Retinal pigment epithelial cell (primary cell): ENCODE measurements at places on chromosomes 12 and 14.

- DNase-seq = no peak
These were observed 150.0 kb upstream of the RMST start for GRCh38 chr12:97312570-97313135.

- DNase-seq = no peak
These were observed 4.5 kb downstream of the OR10AD1 start for GRCh38 chr12:48198672-48198971.

DNA sequence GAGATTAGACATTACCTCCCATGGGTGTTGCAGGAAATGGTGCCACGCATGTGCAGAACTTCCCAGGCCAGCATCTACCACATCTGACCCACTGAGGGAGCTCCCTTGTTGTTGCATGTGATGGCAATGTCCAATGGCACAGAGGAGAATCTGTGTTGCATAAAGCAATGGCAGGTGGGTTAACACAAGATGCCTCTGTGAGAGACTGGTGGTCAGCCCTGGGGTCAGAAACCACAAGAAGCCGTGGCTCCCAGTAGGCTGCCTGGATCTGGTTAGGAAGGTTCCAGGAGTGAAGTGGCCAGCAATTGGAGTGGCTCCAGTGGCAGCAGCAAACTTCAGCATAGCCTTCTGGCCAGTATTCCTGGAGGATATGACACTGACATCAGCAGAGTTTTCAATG is 65.9 kb upstream of the HMGA2 start:
- DNase-seq = no peak

- no peak for DNase-seq
These were observed 363.1 kb upstream of the OR4E1 start for GRCh38 chr14:22036541-22037239.

GRCh38 chr12:54371328-54372112 is 7.2 kb upstream of the GPR84 start:
- DNase-seq = no peak

DNA sequence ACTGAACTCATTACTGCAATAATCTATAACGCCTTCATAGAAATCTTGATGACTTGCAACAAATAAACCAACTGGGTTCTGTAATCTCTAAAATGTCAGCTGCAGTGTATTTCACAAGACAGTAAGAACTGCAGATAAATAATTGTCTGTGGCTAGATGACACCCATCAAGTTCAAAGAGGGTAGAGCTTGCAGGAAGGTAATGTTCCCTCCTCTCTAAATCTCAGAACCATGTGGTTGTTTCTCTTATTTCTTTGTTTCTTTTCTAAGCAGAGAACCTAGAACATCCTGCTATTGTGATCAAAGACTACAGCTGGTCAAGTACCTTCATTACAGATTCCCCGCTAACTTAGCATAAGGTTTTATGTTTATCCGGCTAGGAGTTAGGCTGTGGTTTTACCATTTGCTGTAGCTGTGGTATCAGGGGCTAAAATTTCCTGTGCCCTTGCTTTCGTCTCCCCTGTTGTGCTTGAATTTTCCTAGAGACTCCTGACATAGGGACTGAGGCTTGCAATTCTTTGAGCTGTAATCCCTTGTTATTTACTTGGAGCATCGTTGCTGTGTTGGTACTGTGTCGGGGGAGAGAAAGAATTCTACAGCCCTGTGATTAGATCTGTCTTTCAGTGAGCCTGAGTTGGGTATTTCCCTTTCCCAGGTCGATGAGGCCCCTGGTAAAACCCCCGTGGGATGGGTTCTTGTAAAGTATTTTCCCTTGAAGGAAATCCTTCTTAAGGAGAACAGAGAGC is 253.1 kb upstream of the BTG1 start:
- no peak for DNase-seq

DNA sequence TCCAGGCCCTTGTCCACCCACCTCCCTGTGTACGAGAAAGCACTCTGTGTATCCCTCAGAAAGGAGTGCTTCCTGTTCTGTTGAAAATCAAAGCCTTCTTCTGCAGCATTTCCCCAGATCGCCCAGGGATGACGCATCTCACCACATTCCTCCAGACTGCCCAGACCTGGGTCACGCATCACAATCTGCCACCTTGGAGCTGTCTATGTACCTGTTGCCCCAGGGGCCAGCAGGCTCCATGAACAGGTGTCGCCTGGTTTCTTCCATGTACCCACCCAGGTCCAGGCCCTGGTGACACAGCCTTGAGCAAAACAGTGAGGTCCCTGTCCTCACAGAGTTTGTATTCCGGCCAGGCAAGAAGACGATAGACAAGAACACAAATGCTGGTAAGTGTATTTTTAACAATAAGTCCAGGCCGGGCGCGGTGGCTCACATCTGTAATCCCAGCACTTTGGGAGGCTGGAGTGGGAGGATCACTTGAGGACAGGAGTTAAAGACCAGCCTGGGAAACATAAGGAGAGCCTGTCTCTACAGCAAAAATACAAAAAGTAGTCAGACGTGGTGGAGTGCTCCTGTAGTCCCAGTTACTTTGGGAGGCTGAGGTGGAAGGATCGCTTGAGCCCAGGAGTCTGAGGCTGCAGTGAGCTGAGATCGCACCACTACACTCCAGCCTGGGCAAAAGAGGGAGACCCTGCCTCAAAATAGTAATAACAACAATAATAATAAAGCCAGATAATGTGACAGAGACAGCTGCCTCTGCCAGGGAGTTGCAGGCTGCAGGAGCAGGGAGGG is 6.8 kb upstream of the PPP1R13B start:
- DNase-seq = no peak

DNA sequence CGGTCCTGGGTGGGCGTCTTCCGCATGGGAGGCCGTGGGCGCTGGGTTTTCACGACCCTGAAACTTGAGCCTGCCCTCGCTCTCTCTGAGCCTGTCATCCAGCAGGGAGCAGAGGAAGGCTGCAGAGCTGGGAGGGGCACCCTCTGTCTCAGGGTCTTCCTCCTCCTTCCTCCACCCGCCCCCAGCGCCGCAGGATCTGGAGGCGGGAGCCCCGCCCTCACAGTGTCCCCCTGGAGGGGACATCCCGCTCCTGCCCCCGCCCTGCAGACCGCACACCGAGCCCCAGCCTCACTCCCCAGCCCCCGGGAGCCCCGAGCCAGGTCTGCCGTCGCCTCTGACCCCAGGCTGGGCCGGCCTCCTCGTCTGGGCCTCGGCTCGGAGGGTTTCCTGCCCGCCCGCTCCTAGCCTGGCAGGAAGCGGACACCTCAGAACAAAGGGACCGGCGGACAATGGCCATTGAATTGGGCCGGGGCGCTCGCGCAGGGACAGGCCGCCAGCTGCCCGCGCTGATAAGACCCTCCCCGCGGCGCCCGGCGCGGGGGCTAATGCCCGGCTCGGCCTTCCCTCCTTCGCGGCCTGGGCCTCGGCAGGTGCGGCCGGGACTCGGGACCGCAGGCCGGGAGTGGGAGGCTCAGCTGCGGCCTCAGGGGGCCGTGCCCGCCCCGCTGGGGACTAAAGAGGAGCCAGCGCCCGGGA is 15.3 kb upstream of the NUDT14 start:
- no peak for DNase-seq

- DNase-seq = no peak
These were observed 161.3 kb upstream of the TMCC3 start for GRCh38 chr12:94811611-94812010.

GRCh38 chr12:1692895-1693610 is 2.2 kb downstream of the ADIPOR2 start:
- DNase-seq = no peak

DNA sequence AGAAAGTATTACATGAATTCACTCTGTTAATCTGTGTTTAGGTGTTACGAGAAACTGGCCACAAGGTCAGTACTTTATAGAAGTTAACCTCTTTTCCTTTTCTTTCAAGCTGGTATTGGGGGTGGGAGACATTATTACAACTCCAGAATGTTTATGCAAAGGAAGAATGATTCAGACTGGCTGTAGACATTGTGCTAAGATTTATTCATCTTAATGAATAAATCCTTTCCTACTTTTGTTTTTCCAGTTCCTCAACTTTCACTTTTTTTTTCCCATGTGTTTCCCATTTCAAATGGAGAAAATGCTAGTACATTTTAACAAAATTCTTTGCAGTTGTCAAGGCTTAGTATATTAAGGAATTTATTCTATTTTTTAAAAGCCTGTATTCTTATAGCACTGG is 1.3 kb downstream of the OTOGL start:
- DNase-seq = no peak

DNA sequence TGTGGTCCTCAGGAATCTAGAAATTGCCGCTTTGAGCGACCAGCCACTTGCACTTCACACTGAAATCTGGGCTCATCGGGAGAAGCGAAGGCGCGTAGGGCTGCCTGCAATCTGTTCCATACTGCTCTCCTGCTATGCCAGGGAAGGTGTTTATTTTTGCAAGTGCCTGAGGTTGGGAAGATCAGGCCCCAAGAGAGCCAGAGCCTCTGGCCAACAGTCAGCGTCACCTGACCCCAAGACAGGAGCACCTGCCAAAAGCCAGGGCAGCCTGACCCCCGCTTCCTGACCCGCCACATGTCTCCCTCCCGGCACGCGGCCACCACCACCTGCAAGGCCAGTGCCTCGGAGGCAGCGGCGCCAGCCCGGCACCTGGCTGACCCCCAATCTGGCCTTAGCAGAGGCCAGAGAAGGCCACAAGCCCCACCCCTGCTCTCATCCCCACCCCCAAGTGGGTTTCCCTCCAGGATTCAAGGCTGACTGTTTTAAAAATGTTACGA is 94.4 kb downstream of the CHGA start:
- no peak for DNase-seq

- no peak for DNase-seq
These were observed 54.3 kb downstream of the HMGA2 start for GRCh38 chr12:65878540-65878939.

DNA sequence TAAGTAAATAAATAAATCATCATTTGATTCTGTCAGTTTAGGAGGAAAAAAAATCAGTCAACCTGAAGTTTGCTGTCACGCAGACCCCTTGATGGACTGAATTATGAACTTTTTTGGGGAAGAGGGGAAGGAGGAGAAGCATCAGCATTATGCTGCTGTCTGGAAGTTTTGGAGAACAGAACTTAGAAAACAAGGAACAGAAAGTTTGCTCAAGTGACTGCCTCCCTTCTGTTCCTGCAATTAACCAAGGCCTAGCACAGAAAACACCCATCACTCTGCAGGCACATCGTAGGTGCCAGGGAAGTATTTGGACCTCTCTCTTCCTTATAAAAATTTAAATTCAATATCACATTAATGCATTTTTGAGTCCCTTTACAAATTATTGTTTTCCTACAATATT is 283.8 kb downstream of the VRK1 start:
- DNase-seq = no peak

DNA sequence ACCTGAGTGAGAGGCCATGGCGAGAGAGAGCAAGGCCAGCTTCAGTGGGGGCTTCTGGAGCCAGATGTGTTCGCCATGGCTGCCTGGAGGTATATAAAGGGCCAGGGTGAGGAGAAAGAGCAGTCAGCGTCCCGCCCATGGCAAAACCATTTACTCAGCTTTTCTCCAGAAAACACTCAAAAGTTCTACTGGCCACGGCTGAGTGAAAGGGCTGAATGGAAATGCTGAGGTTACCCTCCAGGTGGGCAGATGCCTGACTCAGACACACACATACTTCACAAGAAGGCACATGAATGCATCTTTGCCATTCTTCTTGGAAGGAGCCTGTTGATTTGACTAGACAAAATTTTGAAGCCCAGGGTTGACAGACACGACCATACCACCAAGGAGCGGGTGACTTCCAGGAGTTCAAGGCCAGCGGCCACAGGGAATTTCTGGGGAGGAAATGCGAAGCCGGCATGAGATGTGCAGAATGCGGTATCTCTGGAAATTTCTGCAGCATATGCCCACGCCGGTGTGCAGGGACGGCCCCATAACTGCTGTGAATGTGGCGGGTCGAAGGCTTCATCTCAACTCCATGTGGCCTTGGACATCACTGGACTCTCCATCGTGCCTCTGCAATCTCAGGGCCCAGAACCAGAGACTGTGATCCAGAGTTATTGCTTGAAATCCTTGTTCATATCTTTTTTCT is at the start of gene IL31:
Gene IL31 (minus strand): TSS at position 67 of the 691 bp plus-strand sequence. CDS start 49 bp downstream, at position 18.
- no peak for DNase-seq

DNA sequence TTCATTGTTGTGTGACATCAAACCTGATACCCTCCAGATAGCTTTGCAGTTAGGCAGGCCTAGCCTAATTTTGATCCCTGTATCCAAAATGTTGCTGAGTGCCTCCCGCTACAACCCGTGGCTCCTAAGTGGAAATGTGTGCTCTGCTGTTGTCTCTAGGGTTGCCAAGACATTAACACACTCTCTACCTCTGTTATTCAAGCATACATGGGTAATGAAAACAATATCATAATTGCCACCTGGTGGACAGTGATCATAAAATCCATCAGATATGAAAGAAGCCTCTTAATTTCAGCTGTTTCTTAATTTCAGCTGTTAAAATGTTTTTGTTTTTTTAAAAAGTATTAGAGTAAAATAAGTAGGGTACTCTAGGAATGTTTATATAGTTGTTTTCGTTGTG is 93.5 kb downstream of the PLEKHA5 start:
- no peak for DNase-seq

GRCh38 chr12:106304797-106305196 is 2.3 kb downstream of the TCP11L2 start:
- no peak for DNase-seq

DNA sequence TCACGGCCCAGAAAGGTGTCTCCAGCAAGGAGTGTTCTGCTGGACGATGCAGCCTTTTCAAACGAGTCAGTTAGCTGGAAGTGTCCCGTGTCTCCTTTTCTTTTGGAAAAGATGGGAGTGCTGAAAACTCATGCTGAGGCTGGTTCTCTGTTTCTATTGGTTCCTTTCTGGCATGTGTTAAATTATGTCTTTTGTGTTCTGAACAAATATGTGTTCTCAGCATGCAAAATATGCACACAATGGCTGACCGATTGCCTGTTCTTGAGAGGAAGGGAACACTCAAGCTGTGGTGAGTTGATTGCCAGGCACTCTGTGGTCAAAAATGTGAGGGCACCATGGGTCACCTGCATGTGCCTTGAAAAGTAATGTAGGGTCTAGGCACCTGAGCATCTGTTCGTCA is 181.3 kb downstream of the CACNA1C start:
- DNase-seq = no peak

DNA sequence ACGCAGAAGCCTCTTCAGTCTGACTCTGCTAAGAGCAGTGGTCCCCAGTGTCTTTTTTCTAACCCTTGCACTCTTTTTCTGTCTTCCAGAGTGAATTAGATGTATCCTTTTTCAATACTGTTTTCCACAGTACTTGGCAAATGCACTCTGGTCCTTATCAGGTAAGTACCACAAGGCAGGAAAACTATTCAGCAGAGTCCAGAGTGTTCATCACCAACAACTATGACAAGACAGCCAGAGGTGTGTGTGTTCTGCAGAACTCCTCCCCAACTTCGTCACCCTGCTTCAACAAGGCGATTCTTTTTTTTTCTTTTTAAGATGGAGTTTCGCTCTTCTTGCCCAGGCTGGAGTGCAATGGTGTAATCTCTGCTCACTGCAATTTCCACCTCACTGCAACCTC is 54.3 kb upstream of the STRN3 start:
- DNase-seq = no peak

DNA sequence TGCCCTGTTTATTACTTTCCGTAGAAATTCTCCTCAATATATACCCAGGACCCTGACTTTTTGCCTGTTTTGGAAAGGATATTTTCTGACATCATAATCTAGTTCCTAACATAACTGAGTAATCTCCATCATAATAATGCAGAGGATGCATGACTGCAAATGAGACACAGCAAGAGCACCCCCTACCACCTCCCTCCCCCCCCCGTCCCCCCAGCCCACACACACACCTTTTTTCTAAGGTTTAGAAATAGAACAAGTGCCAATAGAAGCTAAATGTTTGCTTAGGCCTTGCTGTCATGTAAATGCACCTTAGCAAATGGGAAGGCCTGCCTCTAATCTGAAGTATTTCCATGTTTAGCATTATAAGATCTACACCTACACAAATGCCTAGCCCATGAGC is at the start of gene PTHLH:
Gene PTHLH (minus strand): TSS at position 13 of the 400 bp plus-strand sequence. CDS start 3,239 bp downstream, outside the sequence.
- no peak for DNase-seq
